ENCODE measurements at places on chromosomes 3 and 15. TPM values are rescaled to one million over a fixed set of nuclear protein-coding genes. Genes with fewer than 3 reads are reported as not detected.

DNA sequence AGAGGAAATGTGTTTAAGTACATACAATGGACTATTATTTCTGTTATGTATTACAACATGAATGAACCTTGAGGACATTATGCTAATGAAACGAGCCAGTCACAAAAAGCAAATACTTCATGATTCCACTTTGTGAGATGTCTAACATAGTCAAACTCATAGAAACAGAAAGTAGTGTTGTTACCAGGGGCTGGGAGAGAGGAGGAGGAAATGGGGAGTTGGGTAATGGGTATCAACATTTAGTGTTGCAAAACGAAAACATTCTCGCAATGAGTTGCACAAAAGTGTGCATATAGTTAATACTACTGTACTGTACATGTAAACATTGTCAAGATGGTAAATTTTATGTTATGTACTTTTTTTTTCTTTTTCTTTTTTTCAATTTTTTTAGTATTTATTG, 194.3 kb downstream of the IL5RA start:
- DNase-seq = no peak

GRCh38 chr3:46203681-46204080, 4.4 kb downstream of the CCR1 start:
- DNase-seq = no peak

GRCh38 chr15:71301958-71302621, 186.8 kb downstream of the THSD4 start:
- DNase-seq = no peak

Gene ERICH6
- total RNA-seq = not detected

Gene CORO2B
- total RNA-seq = 0.80 TPM

Gene RBM6
- total RNA-seq = 54.1 TPM

Gene RASA2
- total RNA-seq = 18.7 TPM
